ENCODE measurements at places on chromosomes 3 and 15. TPM values are rescaled to one million over a fixed set of nuclear protein-coding genes. Genes with fewer than 3 reads are reported as not detected.

DNA sequence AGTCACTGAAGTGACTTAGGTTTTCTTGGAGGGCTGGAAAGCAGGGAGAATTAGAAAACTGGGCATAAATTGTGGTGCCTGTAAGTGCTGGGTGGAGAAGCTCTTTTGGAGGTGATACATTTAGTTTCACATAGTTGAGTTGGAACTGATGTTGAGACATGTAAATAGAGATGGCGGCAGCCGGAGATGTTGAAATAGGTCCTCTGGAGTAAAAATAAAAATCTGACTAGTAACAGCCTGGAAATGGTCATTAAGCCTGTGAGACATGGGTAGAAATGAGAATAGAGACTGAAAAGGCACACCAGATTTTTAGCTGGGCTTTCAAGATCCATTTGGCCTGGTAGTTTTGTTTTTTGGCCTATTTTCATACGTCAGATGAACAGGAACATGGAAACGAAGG lies 2.9 kb upstream of the NIT2 start:
- no peaks in the 10 kb centered on the region for H3K36me3 ChIP-seq
- H3K4me3 ChIP-seq, result no peak overlapping the region
- no peak overlapping the region for H3K27ac ChIP-seq
- H3K27me3 ChIP-seq, result no peaks in the 10 kb centered on the region
- peaks cover 8% of the 10 kb centered on the region for H3K4me1 ChIP-seq
- no peak for DNase-seq

- no peak overlapping the region for H3K4me3 ChIP-seq
- H3K4me1 ChIP-seq, result no peaks in the 10 kb centered on the region
- H3K27ac ChIP-seq, result no peak overlapping the region
- no peak for DNase-seq
- H3K27me3 ChIP-seq, result no peaks in the 10 kb centered on the region
These were observed 32.8 kb downstream of the GABRA5 start for GRCh38 chr15:26899658-26900057.

Gene TRAIP
- 23.7 TPM for total RNA-seq

GRCh38 chr15:26065723-26066122 lies 202.6 kb upstream of the ATP10A start:
- H3K4me1 ChIP-seq, result no peaks in the 10 kb centered on the region
- H3K36me3 ChIP-seq, result no peaks in the 10 kb centered on the region
- no peak overlapping the region for H3K4me3 ChIP-seq
- no peaks in the 10 kb centered on the region for H3K27me3 ChIP-seq
- DNase-seq, result no peak
- H3K27ac ChIP-seq, result no peak overlapping the region

DNA sequence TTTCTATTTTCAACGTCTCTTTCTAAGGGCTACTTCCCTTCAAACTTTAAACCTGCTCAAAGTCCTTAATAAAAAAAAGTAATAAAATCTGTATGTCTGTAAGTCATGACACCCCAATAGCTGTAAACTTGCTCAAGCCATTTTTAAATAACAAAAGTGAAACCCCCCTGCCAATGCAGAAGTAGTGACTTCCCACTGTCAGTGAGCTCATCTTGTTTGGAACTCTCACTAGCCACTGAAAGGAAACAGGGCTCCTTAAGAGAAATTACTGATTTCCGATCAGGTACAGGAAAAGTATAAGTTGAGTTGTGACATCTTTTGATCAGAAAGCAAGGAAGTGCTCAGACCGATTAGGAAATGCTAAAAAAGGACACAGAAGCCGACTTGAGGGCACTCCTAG lies 27.6 kb upstream of the GPR171 start:
- DNase-seq, result no peak
- H3K36me3 ChIP-seq, result no peaks in the 10 kb centered on the region
- no peak overlapping the region for H3K27ac ChIP-seq
- H3K27me3 ChIP-seq, result no peaks in the 10 kb centered on the region

GRCh38 chr15:69972436-69972835 lies 125.3 kb downstream of the TLE3 start:
- H3K27ac ChIP-seq, result no peak overlapping the region
- no peaks in the 10 kb centered on the region for H3K4me1 ChIP-seq
- no peak overlapping the region for H3K4me3 ChIP-seq
- no peaks in the 10 kb centered on the region for H3K27me3 ChIP-seq
- no peaks in the 10 kb centered on the region for H3K36me3 ChIP-seq

DNA sequence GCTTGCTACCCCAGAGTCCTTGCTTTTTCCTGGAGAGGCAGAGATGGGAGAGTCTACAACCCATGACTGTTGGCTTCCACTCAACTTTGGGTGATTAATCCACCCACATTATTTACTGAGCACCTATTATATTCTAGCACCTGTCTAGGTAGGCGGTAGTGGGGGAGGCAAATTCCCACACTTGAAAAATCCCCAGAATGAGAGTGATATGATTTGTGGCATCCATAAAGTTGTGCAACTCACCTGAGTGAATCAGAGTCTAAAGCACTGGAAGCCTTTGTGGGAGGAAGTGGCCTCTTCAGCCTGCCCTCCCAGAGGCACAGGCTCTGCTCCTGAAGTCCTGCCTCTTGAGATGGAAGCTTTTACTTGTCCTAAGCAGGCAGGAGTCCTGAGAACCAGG lies 40.4 kb upstream of the CTNNB1 start:
- no peaks in the 10 kb centered on the region for H3K36me3 ChIP-seq
- no peak overlapping the region for H3K27ac ChIP-seq
- DNase-seq, result no peak
- no peaks in the 10 kb centered on the region for H3K4me1 ChIP-seq
- no peak overlapping the region for H3K4me3 ChIP-seq

Gene NRROS
- 44.0 TPM for total RNA-seq

Gene TMC3
- not detected for total RNA-seq

Gene CCDC13
- total RNA-seq, result not detected

DNA sequence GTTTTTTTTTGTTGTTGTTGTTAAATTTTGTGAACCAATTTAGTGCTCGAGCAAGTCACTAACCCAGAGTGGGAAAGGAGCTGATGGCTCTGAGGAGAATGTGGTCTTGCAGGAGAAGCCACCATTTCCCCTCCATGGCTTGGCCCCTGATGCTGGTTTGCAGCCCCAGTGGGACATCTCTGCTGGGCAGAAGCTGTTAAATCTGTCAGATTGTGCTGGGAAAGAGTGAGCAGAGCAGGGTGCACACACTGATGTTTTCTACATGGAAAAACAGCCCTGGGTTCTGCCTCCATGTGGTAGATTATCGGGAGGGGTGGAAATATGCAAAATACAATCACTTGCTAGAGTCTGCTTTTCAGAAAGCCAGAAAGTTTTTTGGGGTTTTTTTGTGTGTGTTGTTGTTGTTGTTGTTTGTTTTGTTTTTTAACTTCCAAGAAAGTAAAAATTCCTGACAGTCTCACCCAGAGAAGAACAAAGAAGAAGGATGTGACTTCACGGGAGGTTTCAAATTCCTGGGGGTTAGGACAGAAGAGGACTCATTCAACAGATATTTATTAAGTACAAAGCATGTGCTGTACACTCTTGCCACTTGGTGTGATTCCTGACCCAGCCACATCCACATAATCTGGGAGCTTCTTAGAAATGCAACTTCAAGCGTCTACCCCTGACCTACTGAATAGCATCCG lies 133.7 kb downstream of the FOXB1 start:
- no peaks in the 10 kb centered on the region for H3K4me1 ChIP-seq
- no peak for DNase-seq
- H3K27ac ChIP-seq, result no peak overlapping the region
- H3K27me3 ChIP-seq, result no peaks in the 10 kb centered on the region
- H3K4me3 ChIP-seq, result no peak overlapping the region

DNA sequence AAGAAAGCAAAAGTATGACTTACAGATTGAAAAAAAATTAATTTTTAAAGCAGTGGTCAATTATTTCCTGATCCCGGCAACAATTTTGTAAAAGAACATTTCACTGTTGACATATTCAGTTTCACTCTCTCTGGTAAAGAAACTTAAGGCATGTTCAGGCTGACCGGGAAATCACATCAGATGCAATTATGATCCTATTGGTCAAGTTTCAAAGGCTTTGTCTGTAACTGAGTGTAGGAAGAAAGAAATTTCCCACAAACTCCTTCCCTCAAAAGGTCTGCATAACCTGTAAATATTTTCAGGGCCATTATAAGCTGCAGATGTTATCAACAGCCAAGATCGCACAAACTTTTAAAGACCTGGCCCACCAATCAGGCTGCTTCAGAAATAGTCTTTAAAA lies 205.4 kb upstream of the IGF1R start:
- H3K27me3 ChIP-seq, result no peaks in the 10 kb centered on the region
- H3K36me3 ChIP-seq, result no peaks in the 10 kb centered on the region
- no peak for DNase-seq
- H3K4me1 ChIP-seq, result peaks cover 3% of the 10 kb centered on the region
- no peak overlapping the region for H3K4me3 ChIP-seq

Gene A4GNT
- total RNA-seq, result not detected

GRCh38 chr15:68786753-68787152 lies 33.9 kb downstream of the ANP32A start:
- H3K36me3 ChIP-seq, result peaks cover 40% of the 10 kb centered on the region
- H3K4me1 ChIP-seq, result peaks cover 34% of the 10 kb centered on the region
- no peaks in the 10 kb centered on the region for H3K27me3 ChIP-seq
- H3K27ac ChIP-seq, result no peak overlapping the region
- DNase-seq, result no peak

Gene CXCR6
- total RNA-seq, result not detected

Gene SERPINI2
- total RNA-seq, result 0.33 TPM

DNA sequence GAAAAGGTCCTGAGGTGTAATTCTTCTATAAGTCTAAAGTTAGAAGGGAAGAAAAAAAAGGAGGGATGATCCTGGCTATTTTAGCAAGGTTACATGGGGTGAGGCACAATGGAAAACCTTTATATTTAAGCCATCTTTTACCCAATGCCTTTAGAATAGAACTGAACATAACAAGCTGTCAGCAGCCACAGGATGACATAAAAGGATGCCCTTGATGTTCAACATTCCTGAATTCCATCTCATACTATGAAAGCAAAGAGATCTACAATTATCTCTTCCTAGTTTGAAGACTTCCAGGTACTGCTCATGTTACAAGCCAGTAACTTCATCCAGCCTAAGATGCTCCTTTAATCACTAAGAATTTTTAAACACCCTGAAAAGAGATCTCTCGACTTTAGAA lies 26.9 kb downstream of the NEK10 start:
- H3K27me3 ChIP-seq, result no peaks in the 10 kb centered on the region
- H3K4me1 ChIP-seq, result no peaks in the 10 kb centered on the region
- no peaks in the 10 kb centered on the region for H3K36me3 ChIP-seq

All from GM12878 (cell line).